ENCODE measurements at places on chromosomes 12 and 14.

DNA sequence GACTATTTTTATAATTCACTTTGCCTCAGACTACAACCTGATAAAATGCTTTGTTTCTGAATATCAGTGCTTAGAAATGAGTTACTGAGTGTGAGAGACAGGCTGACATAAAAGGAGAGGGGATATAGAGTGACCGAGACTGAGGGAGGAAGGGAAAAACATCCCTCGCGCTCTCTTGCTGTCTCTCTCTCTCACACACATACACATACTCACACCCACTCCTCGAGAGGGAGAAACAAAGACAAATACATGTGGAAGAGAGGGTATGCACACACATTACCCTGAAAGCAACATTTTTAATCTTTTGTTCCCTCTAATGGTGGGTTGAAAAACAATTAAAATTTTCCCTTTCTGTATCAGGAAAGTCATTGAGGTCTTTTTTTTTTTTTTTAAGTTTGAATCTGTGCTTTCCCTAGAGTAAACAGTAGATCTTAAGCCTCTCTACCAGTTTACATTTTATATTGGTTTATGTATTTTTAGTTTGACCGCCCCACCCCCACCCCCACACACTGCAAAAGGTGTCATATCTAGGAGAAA, 45.3 kb downstream of the FRS2 start:
- no peak for DNase-seq

DNA sequence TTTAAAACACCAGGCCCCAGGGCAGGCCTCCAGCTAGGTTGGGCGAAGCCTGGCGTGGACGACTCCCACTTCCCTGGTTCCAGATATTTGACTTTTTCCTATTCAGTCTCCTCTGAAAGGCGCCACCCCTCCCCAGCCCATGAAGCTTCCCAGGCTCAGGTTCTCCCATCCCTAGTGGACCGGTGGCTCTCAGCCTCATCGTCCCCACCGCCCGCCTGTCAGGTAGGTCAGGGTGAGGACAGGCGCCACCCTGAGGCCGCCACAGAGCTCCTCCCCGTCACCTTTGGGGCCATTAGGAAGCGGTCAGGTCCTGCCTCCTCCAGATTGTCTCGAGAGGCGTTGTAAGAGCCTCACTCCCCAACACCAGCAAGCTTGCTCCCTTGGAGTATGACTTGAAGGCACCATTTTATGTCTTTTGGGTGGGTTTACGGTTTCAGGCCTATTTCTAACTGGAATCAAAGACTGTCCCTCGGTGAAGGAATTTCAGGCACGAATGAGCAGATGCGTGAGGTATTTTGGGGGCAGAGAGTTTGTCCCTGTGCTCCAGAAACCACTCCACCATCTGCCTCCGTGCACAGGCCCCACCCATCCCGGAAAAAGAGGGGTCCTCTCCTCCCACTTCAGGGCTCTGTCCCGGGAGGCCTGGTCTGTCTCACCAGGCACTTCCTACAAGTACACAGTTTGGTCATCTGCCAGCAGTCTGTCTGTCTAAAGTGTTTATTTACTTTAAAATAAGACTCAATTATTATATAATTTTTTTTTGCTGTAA, 55.6 kb downstream of the TSPAN9 start:
- DNase-seq: peak; percentile 76

GRCh38 chr14:75615200-75615599, 36.8 kb downstream of the FLVCR2 start:
- DNase-seq: no peak

DNA sequence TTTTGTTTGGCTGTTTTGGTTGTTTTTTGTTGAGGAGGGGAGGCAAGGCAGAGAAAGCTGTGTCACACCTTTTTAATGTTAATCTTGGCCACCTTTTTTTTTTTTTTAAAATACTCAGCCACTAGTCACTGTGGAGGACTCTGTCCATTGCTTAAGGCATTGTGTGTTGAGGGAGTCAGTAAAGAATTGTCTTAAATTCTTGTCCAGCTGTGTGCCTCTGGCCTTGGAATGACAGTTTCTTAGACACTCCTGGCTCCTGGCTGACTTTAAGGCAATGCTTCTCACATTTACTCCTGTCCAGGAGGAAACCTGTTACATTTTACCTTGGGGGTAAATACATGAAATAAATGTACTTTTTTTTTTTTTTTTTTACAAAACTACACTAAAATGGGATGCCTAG, 18.1 kb upstream of the SMCO2 start:
- no peak for DNase-seq

DNA sequence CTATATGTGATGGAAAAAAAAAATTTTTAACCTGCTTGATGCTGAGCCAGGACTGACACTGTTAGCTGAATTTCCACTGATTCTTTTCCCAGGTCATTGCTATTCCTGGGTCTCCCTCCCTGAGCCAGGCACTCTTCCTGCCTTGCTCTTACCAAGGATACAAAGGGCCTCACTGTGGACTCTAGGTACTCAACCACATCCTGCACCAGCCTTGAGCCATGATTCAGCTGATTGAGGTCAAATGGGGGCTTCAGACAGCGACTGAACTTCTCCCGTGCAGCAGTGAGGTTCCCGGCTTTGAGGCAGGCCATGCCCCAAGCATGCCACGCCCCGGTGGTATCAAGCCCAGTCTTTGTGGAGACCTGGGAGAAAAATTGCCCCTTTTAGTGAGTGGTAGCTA, 54.3 kb downstream of the ZFYVE26 start:
- DNase-seq: no peak

DNA sequence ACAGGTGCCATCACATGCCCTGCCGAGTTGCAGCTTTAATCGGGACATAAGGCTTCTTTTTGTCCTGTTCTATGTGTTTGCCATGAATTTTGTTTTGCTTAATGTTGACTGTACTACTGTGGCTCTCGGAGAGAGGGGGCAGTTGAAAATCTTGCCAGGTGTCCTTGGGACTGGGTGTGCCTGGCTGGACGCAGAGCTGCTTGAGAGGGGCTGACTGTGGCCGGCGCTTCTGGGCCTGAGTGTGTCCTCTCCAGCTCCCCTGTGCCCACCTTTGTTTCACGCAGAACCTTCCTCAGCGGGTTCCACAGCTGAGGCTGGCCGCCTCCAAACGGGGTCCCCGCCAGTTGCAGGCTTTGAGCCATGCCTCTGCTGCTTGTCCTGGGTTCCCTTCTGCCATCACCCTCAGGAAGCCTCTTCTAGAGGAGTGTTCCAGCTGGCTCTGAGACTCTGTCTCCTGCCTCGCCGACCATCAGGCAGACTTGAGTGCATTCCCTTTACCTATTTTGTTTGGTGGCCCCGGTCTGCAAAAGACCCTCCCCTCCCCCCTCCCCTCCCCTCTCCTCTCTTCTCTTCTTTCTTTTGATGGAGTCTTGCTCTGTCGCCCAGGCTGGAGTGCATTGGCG, 49.7 kb downstream of the DDX51 start:
- no peak for DNase-seq

DNA sequence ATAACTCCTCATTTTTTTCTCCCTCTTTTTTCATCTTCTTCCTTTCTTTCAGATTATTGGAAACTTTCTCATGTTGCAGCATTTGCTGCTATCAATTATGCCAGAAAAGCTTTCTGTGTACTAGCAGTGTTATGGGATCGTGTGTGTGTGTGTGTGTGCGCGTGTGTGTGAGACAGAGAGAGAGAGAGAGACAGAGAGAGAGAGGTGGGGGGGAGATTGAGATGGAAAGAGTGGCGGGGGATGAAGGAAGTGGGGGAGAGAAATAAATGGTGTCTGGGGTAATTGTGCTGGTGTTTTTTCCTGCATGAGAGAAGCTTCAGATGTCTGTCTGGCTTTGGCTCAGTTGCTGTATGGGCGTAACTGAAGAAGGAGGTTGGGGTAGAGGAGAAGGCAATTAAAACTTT, 268.9 kb downstream of the RAD51B start:
- DNase-seq: peak; percentile 51

DNA sequence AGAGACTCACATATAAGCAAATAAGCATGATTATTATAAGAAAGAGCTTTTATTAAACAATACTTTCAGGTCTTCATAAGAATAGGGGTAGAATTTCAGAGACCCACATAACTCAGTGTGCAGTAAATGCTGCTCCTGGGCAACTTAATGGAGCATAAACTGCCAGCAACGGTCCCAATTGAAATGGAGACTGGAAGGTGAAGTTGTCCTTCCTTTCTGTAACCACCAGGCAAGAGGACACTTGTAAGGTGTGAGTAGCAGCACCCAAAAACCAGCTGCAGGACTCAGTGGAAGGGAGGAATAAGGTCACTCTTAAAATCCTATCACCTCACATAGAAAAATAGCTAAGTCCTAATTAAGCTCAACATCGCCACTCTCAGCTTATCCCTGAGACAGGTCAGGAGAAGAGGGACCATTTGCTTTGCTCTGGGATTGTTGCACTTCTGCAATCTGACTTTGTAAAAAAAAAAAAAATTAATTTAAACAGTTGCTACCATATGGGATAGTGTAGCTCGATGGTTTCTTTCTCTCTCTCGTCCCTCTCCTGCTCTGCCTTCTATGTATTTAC, 22.7 kb upstream of the LTA4H start:
- no peak for DNase-seq

DNA sequence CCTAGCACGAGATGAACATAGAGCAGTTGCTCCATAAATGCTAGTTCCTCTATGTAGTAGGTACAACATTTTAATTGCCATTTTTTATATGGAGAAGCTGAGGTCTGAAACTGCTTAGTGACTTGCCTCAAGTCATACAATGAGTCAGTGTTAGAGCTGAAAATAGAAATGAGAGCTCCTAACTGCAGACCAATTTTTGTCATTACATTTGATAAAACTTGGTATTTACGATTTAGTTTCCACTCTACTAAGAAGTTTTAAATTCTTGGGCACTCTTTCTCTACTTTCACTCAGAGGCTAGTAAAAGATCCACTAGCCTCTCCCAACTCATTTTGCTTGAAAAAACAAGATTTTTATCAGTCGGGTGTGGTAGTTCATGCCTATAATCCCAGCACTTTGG, 8.1 kb upstream of the TMED10 start:
- DNase-seq: peak; percentile 60

DNA sequence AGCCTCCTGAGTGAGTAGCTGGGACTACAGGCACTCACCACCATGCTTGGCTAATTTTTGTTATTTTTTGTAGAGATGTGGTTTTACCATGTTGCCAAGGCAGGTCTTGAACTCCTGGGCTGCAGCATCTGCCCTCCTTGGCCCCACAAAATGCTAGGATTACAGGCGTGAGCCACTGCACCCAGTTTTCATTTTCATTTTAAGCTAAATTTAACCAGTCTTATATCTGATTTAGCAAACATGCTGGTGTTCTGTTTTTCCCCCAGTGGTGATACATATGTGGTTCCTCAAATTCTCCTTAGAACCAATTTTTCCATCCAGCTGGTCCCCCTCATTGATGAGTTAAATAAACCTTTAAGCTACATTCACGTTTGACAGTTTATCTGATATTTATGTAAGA, 43.8 kb upstream of the BICD1 start:
- no peak for DNase-seq

GRCh38 chr14:28666961-28667360, 99.6 kb upstream of the FOXG1 start:
- DNase-seq: no peak

GRCh38 chr14:87494010-87494409, 499.0 kb downstream of the GALC start:
- no peak for DNase-seq

DNA sequence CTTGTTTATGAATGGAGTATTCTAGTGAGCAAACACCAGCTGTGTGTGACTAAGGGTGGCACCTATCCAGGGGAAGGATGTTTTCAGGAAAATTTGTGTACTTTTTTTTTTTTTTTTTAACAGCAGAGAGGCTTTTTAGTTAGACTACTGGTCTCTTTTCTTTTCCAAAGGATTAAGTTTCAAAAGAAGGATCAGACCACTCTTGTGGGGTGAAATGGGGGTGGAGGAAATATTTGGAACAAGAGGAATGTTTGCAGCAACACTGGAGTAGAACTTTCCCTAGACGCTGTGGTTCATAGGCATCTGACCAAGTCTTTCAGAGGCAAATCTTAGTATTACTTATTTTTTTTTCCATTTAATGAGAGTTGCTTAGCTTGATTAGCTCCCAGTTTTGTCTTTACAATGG, 21.1 kb downstream of the NUBPL start:
- DNase-seq: peak; percentile 61
